ENCODE measurements at places on chromosomes 5 and 9. TPM values are rescaled to one million over a fixed set of nuclear protein-coding genes. Genes with fewer than 3 reads are reported as not detected.

The EGR1 gene
- total RNA-seq, result 83.7 TPM

DNA sequence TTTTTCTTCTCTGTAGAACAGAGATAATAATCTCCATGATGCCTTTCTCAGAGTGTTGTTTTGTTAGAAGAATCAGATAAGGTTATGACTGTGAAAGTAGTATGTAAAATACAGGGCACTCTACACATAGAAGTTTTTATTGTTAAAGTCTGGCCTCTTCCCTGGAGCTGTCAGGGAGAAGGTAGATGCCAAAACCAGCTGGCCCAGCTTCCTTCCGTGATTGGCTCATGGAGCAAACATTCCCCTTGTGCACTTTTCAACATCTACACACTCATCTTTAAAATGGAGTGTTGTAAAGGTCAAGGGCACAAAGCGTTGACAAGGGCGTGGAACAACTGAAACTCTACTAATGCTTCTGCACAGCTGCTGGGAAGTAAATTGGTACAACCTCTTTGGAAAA, 7.4 kb upstream of the RNF183 start:
- no peaks in the 10 kb centered on the region for H3K4me1 ChIP-seq
- no peak for DNase-seq
- no peak overlapping the region for H3K27ac ChIP-seq
- no peak overlapping the region for H3K4me3 ChIP-seq

DNA sequence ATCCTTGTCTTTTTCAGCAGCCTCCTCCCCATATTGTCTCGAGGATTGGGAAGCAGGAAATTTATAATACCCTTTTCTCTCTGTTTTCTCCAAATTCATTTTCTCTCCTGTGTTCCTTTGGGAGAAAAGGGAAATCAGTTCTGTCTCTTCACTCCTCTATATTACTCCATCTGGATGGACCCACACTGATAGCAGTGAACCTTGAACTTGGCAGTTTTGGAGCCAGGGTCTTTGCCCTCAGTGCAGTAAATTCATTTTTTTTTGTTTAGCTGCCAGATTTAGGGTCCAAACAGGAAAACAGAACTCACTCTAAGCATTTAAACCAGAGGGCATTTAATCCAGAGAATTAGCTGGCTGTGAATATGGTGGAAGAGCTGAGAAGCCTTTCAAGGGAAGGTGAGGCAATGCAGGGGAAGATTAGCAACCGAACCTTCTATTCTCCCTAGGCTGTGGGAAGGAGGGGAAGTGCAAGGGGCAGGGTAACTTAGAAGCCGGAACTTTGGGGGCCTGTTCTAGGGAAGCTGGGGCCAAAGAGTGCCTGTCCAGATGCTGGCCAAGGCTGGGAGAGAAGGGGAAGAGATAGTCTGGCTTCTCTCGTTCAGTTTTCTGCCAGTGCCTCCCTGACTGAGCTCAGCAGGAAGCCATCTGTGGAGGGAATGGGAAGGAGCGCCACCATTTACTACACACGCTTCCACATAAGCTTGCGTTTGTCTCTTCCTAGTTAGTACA, 16.3 kb upstream of the NPR2 start:
- no peak overlapping the region for H3K27ac ChIP-seq
- peaks cover 16% of the 10 kb centered on the region for H3K4me1 ChIP-seq
- no peak for DNase-seq
- no peak overlapping the region for H3K4me3 ChIP-seq
- H3K27me3 ChIP-seq, result no peaks in the 10 kb centered on the region
- no peaks in the 10 kb centered on the region for H3K36me3 ChIP-seq

- H3K4me1 ChIP-seq, result peaks cover 4% of the 10 kb centered on the region
- no peaks in the 10 kb centered on the region for H3K36me3 ChIP-seq
- no peak overlapping the region for H3K27ac ChIP-seq
- H3K4me3 ChIP-seq, result no peak overlapping the region
These were observed 28.8 kb downstream of the CSF1R start for GRCh38 chr5:150057511-150057910.

The RNF208 gene
- total RNA-seq, result 6.3 TPM

DNA sequence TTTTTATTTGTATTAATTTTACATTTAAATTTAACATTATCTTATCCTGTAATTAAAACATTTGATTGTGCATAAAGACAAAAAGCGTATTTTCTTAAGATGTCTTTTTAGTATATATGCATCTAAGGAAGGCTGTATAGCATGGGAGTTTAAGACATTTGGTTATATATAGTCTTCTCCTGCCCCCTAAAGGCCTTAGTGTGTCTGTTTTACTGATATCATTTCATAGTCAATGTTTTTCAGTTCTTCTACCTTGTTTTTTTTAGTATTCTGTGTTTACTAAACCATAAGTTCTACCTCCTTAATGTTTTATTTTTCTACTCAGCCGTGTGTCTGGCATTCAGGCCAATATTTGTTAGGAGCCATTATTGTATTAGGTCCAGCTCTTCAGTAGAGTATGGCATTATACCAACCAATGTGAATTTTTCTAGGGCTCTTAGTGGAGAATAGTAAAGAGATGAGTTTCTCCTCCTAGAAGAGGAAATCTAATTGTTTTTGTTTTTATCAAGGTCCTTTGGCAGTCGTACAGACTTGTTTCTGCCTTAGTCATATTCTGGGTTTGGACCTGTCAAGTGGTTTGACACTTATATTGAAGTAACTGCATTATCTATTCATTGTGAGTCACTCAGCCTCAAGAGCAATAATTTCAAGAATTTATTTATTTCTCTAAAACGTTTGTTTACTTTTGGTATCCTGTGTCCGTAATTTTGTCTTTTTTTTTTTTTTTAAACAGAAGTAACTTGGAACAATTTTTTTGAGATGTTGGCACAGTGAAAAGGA, 74.8 kb downstream of the SLF1 start:
- no peak overlapping the region for H3K4me3 ChIP-seq
- peak; percentile 19 for DNase-seq
- no peaks in the 10 kb centered on the region for H3K36me3 ChIP-seq
- H3K27me3 ChIP-seq, result no peaks in the 10 kb centered on the region

- no peaks in the 10 kb centered on the region for H3K36me3 ChIP-seq
- H3K4me3 ChIP-seq, result no peak overlapping the region
- no peak overlapping the region for H3K27ac ChIP-seq
These were observed 67.0 kb upstream of the SIMC1 start for GRCh38 chr5:176171171-176171760.

GRCh38 chr5:5886812-5887486, 464.5 kb downstream of the ICE1 start:
- no peaks in the 10 kb centered on the region for H3K36me3 ChIP-seq
- no peaks in the 10 kb centered on the region for H3K27me3 ChIP-seq
- H3K4me3 ChIP-seq, result no peak overlapping the region
- DNase-seq, result no peak

GRCh38 chr9:93225417-93225816, 41.5 kb downstream of the WNK2 start:
- no peaks in the 10 kb centered on the region for H3K27me3 ChIP-seq
- no peak for DNase-seq
- no peaks in the 10 kb centered on the region for H3K36me3 ChIP-seq
- H3K4me1 ChIP-seq, result no peaks in the 10 kb centered on the region
- H3K4me3 ChIP-seq, result no peak overlapping the region

DNA sequence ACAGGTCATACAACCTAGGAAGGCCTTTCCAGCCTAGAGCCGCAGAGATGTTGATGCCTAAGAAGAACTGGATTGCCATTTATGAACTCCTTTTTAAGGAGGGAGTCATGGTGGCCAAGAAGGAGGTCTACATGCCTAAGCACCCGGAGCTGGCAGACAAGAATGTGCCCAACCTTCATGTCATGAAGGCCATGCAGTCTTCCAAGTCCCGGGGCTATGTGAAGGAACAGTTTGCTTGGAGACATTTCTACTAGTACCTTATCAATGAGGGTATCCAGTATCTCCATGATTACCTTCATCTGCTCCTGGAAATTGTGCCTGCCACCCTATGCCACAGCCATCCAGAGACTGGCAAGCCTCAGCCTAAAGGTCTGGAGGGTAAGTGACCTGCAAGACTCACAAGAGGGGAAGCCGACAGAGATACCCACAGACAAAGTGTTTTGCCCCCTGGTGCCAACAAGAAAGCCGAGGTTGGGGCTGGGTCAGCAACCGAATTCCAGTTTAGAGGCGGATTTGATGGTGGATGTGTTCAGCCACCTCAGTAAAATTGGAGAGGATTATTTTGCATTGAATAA, 11.2 kb upstream of the CDKN2AIPNL start:
- H3K27ac ChIP-seq, result no peak overlapping the region
- no peaks in the 10 kb centered on the region for H3K36me3 ChIP-seq
- peak; percentile 17 for DNase-seq
- peaks cover 14% of the 10 kb centered on the region for H3K4me1 ChIP-seq
- no peaks in the 10 kb centered on the region for H3K27me3 ChIP-seq
- no peak overlapping the region for H3K4me3 ChIP-seq

GRCh38 chr9:22649384-22649783, 202.8 kb downstream of the DMRTA1 start:
- no peak overlapping the region for H3K27ac ChIP-seq
- no peaks in the 10 kb centered on the region for H3K4me1 ChIP-seq
- H3K27me3 ChIP-seq, result no peaks in the 10 kb centered on the region
- H3K4me3 ChIP-seq, result no peak overlapping the region

DNA sequence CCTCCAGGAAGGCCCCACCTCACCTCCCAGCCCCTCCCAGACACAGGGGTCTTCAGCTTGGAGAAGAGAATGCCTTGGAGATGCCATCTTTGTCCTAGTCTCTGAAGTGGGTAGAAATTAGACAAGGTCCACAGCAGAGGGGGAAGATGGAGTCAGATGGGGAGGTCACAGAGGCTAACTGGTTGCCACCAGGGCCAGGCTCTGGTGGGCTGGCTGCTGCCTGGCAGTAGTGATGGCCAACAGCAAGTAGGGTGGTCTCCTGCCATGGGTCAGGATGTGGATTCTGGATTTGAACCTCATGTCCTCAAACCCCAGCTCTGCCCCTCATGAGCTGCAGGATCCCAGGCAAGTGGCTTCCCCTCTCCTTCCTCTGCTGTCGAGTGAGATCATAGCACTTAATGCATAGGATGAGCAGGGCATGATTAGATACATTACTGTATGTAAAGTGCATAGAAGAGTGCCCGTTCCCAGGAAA, 38.7 kb upstream of the NEK6 start:
- no peaks in the 10 kb centered on the region for H3K27me3 ChIP-seq
- no peaks in the 10 kb centered on the region for H3K36me3 ChIP-seq
- H3K27ac ChIP-seq, result no peak overlapping the region
- no peak overlapping the region for H3K4me3 ChIP-seq
- DNase-seq, result no peak
- H3K4me1 ChIP-seq, result peaks cover 15% of the 10 kb centered on the region

DNA sequence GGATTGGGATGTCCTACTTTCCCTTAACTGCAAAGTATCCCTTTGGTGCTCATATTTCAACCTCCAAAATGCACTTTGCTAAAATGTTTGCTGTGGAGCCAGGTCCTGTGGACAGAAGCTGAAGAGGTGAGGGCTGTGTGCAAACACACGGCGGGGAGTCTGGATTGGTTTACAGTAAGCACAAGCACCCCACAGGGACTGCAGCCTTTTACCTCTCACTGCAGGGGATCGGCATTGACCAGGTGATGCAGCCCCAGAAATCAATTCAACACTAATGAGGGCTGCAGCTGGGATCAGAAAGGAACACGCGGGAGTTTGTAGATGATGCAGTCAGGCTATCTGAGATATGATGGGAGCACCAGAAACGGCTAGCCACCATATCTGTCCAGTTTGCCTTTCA, 450.9 kb downstream of the CCDC171 start:
- no peaks in the 10 kb centered on the region for H3K27me3 ChIP-seq
- H3K27ac ChIP-seq, result no peak overlapping the region
- H3K4me1 ChIP-seq, result no peaks in the 10 kb centered on the region

The CCL21 gene
- not detected for total RNA-seq

The LHX3 gene
- total RNA-seq, result 1.1 TPM

DNA sequence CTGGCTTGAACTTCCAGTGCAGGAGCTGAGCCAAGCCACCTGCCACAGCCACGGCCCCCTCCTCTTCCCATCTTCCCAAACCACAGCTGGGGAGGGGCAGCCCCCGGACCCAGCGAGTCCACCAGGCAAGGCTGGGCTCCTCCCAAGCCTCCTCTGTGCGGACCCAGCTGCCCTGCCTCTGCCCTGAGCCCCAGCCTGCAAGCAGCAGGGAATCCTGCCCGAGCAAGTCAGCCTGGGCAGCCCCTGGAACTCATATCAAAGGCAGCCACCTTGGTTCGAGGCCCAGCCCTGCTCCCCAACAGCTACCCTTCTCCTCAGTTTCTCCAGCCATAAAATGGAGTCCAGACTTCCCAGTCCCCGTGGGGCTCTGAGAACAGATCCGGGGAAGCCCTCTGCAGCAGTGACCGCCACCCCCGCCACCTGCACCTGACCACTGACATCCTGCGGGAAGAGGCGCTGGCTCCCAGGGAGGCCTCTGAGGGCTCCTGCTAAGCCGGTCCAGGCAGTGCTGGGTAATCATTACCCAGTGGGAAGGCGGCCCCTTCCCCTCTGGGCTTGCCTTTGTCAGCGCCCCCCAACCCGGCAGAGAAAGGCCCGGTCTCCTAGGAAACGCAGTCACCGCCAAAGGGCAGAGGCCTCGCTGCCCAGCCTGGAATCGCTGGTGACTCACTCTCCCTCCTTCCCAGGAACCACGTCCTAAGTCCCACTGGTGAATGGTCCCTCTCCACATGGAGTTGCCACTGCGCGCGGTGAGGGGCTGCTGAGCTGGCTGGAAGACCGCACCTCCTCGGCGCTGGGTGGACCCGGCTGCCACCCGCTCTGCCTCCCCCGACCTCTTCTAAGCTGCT, 1.5 kb downstream of the VAV2 start:
- no peaks in the 10 kb centered on the region for H3K27me3 ChIP-seq
- H3K27ac ChIP-seq, result peak overlapping the region; percentile 95
- peak; percentile 97 for DNase-seq
- H3K4me3 ChIP-seq, result peak overlapping the region; percentile 75
- H3K4me1 ChIP-seq, result peaks cover 23% of the 10 kb centered on the region
- no peaks in the 10 kb centered on the region for H3K36me3 ChIP-seq

- H3K4me1 ChIP-seq, result peaks cover 19% of the 10 kb centered on the region
- no peaks in the 10 kb centered on the region for H3K27me3 ChIP-seq
- H3K27ac ChIP-seq, result no peak overlapping the region
- no peak for DNase-seq
- no peak overlapping the region for H3K4me3 ChIP-seq
- no peaks in the 10 kb centered on the region for H3K36me3 ChIP-seq
These were observed 90.8 kb downstream of the PCDH1 start for GRCh38 chr5:141787376-141787775.

GRCh38 chr9:134066913-134067851, 644 bp downstream of the BRD3 start:
- DNase-seq, result peak; percentile 41
- peak overlapping the region; percentile 56 for H3K4me3 ChIP-seq
- no peaks in the 10 kb centered on the region for H3K27me3 ChIP-seq
- no peaks in the 10 kb centered on the region for H3K36me3 ChIP-seq
- peak overlapping the region; percentile 48 for H3K27ac ChIP-seq

DNA sequence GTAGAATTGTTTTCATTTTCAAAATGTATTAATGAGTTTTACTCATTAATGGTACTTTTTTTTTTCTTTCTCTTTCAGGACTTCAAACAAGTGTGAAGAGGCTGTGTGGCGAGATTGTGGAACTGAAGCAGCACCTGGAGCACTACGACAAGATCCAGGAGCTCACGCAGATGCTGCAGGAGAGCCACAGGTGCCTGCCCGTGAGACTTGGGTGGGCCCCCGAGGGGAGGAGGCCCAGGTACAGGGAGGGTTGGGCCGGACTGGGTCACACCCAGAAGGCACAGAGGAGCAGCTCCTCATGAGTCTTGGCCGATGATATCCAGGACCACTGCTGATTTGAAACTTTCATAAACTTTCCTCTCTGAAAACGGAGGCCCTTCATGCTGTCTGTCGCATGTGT, 35.6 kb downstream of the CEP72 start:
- no peaks in the 10 kb centered on the region for H3K27me3 ChIP-seq
- no peak overlapping the region for H3K27ac ChIP-seq
- peaks cover 17% of the 10 kb centered on the region for H3K36me3 ChIP-seq
- no peak overlapping the region for H3K4me3 ChIP-seq
